ENCODE measurements at places on chromosomes 7 and 10.
A peak's percentile ranks its signal among the peaks of the same experiment; 100 is the strongest.

GRCh38 chr7:71637578-71637977 lies 505.6 kb downstream of the GALNT17 start:
- ATAC-seq: no peak

DNA sequence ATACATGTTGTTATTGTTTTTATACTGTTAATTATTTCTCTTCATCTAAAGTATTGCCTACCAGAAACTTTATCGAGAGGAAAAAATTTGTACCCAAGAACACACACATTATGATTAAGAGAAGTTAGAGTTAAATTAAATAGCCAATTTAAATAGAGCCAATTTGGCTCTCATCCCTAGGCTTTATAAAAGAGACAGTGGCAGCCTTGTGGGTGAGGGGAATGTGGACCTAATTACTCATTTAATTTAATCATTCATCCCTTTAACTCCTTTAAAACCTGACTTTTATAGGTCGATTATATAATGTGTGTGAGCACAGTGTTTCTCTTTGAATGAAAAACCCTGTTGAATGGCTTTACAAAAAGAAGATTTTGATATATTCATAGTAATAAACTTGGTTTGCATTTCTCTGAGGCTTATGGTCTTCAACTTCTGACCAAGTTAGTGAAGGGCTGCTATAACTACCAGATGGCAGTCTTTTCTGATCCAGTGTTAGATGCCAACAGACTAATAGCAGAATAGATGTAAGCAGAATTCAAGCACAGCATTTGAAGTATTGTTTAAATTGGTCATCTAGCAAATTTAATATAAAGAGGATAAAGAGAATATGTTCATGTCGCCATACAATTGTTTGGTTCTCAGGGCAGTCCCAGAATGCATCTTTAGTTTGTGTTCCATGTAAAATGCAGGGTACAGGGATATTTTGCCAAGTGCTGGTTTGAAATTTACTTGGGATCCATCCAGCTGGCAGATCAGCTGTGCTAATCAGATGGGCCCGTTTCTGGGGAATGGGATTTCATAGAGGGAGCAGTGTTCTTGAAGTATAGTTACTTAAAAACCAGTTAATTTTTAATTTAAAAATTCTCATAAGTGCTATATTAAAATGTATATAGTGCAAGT lies 25.3 kb downstream of the ADD3 start:
- ATAC-seq: no peak

DNA sequence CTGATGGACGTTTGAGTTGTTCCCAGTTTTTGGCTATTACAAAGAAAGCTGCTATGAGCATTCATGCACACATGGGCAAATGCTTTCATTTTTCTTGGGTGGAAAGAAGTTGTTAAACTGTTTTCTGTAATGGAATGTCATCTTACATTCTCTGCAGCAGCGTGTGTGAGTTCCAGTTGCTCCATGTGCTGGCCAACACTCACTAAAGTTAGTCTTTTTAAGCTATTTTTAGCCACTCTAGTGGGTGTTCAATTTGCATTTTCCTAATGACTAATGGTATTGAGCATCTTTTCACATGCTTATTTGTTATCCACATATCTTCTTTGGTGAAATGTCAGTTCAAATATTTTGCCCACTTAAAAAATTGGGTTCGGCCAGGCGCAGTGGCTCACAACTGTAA lies 82.8 kb upstream of the COL13A1 start:
- ATAC-seq: no peak

DNA sequence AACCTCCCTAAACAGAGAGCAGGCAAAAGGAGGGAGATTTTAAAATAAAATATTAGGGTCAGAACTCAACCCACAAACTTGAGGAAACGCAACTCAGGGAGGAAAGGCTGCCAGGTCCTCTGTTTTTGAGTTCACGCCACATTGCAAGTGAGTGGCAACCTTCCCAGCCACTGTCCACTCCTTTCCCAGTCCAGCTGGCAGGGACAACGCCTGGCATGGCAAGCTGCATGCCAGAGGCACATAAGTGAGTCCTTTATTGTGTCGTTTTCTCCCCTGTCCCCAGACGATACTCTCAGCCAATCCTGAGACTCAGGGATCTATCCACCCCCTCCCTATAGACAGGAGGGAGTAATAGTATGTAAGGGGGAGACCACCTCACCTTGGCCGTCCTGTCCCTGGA lies 22.4 kb downstream of the FBXW4 start:
- no peak for ATAC-seq

- peak; percentile 41 for ATAC-seq
Measured at GRCh38 chr10:48748573-48748972, 63.9 kb downstream of the WDFY4 start.

DNA sequence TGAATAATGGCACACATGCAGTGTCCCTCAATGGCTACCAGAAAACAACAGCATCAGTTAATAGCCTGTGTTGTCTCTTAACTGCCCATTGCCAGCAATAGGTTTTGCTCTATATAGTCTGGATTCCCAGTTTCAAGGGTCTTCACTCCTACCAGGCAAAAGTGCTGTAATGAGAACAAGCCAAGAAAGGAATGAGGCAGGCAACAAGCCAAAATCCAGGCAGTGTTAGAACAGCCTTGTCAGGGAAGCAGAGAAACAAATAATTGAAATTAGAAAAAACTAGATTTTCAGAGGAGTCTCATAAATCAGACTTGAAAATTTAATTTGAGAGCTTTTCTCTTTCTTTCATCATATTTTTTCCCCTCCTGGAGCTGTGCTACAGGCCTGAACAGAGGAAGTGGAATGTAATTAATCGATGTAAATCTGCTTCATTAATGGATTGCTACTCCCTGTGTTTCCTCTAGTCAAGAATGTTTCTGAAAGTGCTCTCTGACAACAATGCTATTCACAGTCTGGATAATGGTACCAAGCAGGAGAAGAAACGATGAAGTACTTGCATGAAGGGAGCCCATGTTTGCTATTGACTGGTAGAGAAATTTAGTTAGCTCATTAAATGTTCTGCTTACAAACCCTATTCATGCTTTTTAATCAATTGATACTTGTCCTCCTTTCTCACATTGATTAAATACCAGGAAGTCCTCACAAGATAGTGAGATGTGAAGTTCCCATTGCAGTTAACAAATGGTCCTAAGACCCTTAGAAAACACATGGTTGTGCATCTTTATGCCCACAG lies 202.0 kb upstream of the LRRTM3 start:
- no peak for ATAC-seq

- ATAC-seq: no peak
Measured at GRCh38 chr10:14450041-14450491, 119.3 kb upstream of the FRMD4A start.

DNA sequence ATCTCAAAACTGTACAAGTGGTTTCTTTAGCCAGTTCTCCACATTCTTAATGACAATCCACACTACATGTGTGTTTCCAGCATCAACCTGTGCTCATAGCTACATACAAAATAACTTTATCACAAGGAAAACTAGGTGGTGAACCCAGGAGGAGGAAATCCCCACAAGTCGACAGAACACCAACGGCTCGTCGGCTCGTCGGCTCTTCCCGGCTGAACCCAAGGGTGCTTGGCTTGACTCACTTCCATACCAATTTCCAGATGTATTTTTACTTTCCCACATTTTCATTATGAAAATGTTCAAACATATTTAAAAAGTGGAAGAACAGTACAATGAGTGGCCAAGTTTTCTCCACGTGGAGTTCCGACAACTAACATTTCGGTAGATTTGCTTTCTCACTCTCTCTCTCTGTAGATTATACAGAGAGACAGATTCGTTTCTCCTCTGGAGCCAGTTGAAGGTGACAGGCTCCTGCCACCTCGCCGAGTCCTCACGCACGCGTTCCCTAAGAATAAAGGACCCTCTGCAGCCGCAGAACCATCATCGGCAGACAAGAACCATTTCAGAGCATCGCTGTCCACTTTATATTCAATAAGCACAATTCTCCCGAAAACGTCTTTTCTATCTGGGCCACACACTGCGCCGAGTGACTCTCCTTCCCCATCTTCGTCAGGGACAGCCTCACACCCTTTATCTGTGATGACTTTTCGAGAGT lies 53.3 kb downstream of the DIP2C start:
- ATAC-seq: no peak

DNA sequence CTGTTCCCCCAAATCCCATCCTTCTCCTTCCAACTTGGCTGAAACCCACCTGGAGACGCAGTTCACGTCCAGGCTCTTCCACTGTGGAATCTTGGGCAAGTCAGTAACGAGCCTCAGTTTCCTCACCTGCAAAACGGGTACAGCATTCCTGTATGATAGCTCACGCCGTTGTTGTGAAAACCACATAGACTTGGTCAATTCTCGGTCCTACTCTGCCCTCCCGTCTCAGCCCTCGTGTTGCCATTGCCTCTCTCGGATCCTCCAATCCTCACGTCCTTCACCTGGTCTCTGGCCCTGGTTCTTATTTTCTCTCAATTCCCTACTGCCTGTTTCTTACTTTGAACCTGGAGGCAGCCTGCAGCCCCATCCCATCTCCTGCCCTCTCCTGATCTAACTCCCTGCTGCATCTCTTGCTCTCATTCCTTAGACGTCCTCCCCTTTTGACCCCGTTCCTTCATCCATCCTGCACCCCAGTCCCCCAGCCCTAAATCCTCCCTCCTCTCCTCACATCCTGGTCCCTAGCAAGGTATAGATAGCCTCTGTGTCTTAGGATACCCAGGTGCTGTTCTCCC lies 2.0 kb upstream of the MUC12 start:
- ATAC-seq: no peak

GRCh38 chr10:97762816-97763215 lies 9.0 kb downstream of the SFRP5 start:
- no peak for ATAC-seq

DNA sequence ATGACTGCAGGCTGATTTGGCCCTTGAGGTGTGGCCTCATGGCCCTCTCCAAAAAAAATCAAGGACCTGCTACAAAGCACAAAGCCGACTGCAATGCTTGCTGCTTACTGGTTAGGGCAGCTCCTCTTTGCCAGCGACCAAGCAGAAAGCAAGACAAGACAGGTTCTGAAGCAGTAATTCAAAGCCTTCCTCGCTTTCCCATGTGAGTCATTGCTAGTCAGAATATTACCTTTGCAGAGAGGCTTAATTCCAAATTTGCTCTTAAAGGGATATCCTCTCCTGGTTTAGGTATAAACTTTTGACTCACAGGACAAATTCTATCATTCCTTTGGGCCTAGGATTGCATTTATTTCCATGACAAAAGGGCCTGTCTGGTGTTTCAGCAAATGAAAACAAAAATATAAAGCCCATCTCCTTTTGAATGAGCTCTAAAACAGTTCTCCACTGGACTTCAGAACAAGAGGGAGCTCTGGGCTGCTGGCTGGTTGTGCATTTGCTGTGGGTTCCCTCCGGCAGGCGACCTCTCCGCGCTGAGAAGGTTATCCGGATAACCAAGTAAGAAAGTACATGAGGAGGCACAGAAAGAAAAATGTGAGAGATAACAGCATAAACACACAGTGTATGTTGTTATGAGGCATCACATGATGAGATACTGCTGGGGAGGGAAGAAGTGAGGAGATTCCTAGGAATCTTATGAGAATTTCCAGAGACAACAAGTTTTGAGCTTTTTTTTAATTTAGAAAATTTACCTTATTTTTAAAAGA lies 90.8 kb downstream of the EGFR start:
- no peak for ATAC-seq

GRCh38 chr7:92043637-92044036 lies 90.6 kb downstream of the CYP51A1 start:
- no peak for ATAC-seq

DNA sequence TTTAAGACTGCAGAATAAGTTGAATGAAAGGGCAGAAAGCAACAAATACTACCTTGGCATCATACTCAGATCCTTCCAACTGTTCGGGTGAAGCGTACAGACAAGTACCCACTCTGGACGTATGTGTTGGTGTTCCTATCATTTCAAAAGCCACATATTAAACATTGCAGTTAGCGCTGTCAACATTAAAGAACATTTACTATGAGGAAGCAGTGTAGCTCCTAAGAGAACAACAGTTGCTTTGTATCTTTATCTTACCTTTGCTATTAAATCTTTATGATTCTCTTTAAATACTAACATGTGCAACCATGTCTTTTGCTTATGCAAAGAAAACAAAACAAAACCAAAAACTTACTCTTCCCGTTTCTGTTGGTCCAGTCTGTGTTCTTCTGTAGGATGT lies 2.6 kb upstream of the ANKRD61 start:
- ATAC-seq: no peak

DNA sequence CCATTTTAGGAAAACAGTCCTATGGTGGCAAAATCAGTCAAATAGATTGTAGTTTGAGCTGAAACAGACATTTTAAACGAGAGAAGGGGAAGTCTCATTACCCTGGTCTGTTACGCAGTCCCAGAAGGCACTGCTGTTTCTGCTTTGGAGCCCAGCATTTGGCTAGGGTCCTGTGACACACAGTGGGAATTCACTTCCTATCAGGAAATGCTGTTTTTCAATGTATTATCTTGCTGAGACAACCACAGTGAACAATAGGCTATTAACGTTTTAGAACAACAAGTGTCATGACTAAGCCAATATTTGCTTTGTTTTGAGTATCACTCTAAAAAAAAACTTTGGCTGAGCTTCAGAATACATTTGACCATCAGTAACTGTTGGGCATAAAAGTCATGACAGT lies 74.1 kb downstream of the ADD3 start:
- ATAC-seq: peak; percentile 13

GRCh38 chr10:90602862-90603610 lies 254.8 kb downstream of the HTR7 start:
- ATAC-seq: no peak

DNA sequence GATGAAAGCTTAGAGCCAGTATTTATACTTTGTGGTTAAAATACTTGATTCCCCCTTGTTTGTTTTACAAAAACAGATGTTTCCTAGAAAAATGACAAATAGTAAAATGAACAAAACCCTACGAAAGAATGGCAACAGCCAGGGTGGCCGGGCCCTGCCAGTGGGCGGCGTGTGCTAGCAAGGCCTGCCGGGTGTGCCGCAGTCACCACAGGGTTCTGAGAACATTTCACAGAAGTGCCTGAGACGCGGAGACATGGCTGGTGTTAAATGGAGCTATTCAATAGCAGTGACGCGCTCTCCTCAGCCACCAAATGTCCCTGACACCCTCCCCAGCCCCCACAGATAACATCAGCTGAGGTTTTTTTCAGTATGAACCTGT lies 14.5 kb downstream of the GPR146 start:
- ATAC-seq: peak; percentile 46

DNA sequence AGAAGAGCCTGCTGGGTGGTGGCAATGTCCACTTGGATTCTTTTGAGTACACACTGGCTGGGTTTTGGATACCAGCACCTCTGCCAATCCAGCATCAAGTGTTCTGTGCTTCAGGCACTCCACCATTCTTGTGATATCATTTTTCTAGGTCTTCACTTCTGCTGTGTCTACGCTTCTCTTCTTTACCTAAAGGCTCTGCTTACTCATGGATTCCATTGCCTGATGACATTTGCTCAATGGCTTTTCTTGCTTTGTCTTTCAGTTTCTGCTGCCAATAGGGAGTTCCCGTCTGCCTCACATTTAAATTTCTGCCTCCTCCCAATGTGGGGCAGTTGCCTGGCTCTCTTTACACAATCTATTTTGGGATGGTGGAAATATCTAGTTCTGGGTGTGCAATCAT lies 12.7 kb upstream of the PAPSS2 start:
- ATAC-seq: peak; percentile 73

GRCh38 chr7:79046061-79046460 lies 407.4 kb downstream of the MAGI2 start:
- ATAC-seq: no peak
